ENCODE measurements at places on chromosomes 13 and 19.

- DNase-seq, result no peak
Observed at GRCh38 chr19:3189702-3190469, 4.2 kb downstream of the NCLN start.

DNA sequence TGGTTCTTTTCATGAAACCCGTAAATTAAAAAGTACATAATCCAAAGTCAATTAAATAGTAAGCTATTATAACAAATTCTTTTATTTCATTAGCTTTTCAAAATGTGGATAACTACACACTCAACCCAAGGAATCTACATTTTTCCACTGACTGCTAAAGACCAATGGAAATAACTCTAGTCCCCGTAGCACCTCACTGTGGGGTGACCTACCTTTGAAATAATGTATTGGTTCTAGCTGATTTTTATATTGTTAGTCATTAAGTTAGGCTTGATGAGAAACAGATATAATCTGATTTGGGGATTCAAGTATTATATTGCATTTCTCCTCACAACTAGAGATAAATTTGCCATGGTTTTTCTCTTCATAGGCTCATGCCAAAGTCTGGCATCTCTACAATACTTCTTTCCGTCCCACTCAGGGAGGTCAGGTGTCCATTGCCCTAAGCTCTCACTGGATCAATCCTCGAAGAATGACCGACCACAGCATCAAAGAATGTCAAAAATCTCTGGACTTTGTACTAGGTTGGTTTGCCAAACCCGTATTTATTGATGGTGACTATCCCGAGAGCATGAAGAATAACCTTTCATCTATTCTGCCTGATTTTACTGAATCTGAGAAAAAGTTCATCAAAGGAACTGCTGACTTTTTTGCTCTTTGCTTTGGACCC, 37.3 kb downstream of the KL start:
- DNase-seq, result no peak

GRCh38 chr19:34959021-34959420, 5.0 kb downstream of the ZNF792 start:
- no peak for DNase-seq

- DNase-seq, result no peak
Observed at GRCh38 chr19:40178756-40179155, 12.5 kb upstream of the MAP3K10 start.

DNA sequence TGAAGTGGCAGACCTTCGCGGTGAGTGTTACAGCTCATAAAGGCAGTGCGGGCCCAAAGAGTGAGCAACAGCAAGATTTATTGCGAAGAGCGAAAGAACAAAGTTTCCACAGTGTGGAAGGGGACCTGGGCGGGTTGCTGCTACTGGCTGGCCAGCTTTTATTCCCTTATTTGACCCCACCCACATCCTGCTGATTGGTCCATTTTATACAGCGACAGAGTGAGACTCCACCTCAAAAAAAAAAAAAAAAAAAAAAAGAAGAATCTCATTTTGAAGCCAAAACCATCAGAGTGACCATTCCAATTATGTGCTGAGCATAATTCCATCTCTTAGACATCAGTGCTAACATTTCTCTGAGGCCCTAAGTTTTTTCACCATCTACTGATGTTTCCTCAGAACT, 1.9 kb upstream of the ZNF552 start:
- no peak for DNase-seq

DNA sequence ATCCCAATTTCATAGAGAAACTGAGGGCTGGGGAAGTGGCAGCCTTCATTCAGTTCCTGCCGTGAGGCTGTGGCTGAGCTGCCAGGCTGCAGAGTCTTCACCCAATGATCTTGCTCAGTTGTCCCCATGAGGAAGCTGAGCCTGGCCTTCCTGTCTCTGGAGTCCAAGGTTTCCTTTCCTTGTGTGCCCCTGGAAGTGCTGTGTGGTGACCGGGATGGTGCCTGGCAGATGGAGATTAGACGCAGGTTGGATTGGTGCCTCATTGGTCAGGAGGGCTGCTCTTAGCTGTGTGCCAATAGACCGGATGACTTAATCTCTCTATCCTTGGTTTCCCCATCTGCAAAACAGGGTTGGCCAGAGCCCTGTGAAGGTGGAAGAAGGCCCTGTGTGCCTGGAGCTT, 24.6 kb downstream of the DNM2 start:
- DNase-seq, result no peak
